ENCODE measurements at places on chromosomes 2 and 18. TPM values are rescaled to one million over a fixed set of nuclear protein-coding genes. Genes with fewer than 3 reads are reported as not detected.

DNA sequence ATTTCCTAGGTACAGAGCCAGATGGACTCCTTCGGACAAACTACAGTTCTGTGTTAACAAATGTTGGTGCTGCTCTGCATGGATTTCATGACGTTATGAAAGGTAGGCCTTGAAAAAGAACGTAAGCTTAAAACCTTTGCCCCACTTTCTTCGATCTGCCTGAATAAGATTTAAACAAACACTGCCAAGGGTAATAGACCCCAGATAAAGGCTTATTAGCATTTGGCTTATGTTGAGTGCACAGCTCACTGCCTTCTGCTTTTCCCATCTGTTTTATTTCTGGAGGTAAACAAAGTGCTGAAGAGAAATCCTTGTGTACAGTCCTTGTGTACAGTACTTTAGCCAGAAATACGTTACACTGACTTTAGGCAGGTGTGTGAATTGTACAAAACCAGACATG is 50.0 kb upstream of the STON1 start:
- DNase-seq = no peak

- no peak for DNase-seq
Measured at GRCh38 chr2:555164-555922, 121.9 kb downstream of the TMEM18 start.

Gene ATP8B1
- polyA plus RNA-seq = 14.6 TPM

Gene CCDC74B
- 0.60 TPM for polyA plus RNA-seq

DNA sequence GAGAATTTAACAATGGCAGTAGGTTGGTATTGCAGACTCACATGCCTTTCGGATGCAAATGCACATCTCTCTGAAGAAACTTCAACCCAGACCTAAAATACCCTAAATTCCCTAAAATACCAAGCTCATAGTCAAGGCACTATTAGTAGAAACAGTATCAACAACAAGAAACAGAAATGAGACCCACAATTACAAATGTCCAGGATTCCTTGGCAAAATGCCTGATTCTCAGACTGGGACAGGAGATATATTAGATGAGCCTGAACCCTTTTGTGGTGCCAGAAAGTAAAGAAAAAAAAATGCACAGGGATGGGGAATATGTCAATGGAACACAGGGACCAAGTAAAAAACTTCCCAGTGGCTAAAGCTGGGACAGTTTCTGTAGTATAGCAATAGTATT is 77.2 kb downstream of the NAT8 start:
- DNase-seq = no peak

DNA sequence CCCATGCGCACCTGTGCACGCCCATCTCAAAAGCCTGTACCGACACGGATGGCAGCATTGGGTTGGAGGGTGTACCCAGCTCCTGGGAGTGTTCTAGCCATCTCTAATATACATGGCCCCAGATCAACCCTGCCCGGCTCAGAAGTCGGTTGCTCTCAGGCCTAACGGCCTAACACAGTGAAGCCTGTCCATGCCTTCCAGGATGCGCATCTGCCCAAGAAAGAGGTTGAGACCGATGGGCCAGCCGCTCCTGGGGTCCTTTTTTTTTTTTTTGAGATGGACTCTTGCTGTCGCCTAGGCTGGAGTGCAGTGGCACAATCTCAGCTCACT is 32.1 kb downstream of the PDIA6 start:
- DNase-seq = no peak

GRCh38 chr2:172969166-172969565 is 106.5 kb upstream of the MAP3K20 start:
- no peak for DNase-seq

Gene SCYGR4
- polyA plus RNA-seq = not detected

Gene GKN1
- polyA plus RNA-seq = 0.49 TPM

Gene FEV
- not detected for polyA plus RNA-seq

Gene C2orf74
- polyA plus RNA-seq = 24.3 TPM

Gene MOB1A
- 92.4 TPM for polyA plus RNA-seq

Gene EXOC6B
- polyA plus RNA-seq = 37.3 TPM

Gene SLC35F5
- polyA plus RNA-seq = 40.6 TPM

Gene ERMN
- not detected for polyA plus RNA-seq

Gene GPBAR1
- 0.10 TPM for polyA plus RNA-seq

DNA sequence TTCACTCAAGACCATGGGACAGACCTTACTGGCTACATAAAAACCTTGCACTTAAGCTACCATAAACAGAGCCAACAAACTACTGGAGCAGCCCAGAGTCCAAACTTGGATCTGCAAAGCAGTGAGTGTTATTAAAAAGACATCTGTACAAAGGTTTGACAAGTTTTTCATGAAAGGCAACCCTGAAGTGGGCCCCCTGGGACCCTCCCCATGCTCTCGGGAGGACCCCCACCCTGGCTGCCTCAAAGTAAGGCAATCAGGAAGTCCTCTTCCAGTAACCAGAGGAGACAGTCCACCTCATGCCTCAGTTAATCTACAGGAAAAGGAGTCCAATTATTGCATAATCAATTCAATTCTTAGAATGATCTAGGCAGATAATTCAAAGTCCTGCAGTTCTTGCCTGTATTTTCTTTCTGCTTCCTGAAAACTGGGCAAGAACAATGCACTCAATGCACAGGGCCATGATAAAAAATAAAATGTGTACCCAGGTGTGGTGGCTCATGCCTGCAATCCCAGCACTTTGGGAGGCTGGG is 69.7 kb downstream of the TBC1D8 start:
- no peak for DNase-seq

Gene DSC3
- 103 TPM for polyA plus RNA-seq

DNA sequence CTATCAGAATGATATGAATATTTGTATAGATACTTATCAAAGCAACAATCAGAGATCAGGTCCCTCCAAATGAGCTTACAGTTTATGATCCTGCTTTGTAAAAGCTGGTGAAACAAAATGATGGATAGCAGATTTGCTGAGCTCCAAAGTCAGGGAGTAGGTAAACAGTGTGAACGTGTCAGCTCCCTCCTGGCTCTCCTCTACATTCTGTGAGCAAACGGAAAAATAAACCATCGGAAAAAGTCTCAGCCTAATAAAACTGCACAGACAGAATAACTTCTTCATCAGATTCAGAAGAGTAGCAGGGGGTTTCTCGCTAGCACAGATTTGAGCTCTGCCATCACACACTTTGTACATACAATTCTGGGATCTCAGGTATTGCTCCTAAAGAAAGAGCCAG is 51.3 kb downstream of the BCL11A start:
- DNase-seq = no peak

- no peak for DNase-seq
Measured at GRCh38 chr18:44602380-44602779, 78.3 kb upstream of the SETBP1 start.

DNA sequence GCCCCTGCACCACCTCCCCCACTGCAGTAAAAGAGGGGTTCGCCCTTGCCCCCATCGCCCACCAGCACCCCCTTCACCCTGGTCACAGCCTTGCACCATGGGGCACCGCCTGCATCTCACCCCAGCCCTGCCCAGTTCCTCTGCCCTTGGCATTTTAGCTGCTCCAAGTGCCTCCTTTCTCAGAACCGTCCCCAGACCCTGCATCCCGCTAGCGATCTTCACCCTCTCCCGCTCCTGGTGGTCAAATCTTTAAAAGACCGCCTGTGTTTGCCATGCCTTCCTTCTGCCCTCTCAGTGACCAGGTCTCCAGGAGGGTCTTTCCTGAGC is 114.7 kb upstream of the OTOS start:
- no peak for DNase-seq

DNA sequence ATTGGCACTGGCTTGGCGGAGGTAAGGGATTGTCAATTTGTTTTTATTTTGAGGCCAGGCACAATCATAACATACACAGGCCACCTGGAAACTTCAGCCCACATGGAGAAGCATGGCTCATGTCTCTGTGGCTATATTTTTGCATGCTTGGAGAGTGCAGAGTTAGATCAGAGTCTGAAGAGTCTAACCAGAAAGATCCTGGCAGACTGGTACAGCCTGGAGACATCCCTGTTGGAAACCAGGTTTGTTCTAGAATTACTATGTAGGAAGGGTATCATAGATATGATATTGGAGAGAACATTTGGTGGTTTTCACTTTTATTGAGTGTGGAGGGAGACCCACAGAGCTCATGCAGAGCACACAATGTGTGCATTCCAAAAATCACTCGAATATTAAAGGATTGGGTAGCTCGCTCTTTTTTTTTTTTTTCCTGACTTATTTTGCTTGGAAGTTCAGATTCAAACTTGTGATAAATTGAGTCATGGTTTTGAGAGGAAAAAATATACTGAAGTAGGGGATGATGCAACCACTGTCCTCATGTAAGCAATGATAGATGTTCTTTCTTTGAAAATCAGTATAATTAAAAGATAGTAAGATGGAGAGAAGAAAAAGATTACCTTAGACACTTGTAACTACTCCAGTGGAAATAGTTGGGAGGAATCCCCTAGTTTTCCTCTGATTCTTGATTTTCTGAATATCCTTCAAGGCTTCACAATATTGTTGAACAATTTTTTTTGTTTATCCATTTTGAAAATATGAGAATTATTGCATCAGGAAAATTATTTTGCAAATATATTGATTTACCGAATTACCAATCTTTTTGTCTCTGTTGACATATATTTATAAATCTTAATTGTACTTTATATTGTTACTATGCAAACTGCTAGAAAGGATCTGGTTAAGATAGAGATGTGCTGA is 185.7 kb upstream of the ZEB2 start:
- DNase-seq = no peak

GRCh38 chr2:223654384-223654915 is 52.3 kb upstream of the SCG2 start:
- no peak for DNase-seq

Gene SOX11
- polyA plus RNA-seq = not detected

All from keratinocyte (primary cell).